Diencephalon (tissue), 1 donor: ENCODE measurements at places on chromosomes 2 and 18. TPM values are rescaled to one million over a fixed set of nuclear protein-coding genes. Genes with fewer than 3 reads are reported as not detected.

DTNA gene
- 101 TPM for total RNA-seq

HNRNPLL gene
- 98.7 TPM for total RNA-seq

EGR4 gene
- 0.23 TPM for total RNA-seq

DLX1 gene
- 30.9 TPM for total RNA-seq
